ENCODE measurements at places on chromosomes 16 and 17. TPM values are rescaled to one million over a fixed set of nuclear protein-coding genes. Genes with fewer than 3 reads are reported as not detected.

NHERF2 gene
- 124 TPM for total RNA-seq

QPRT gene
- 34.9 TPM for total RNA-seq

INTS2 gene
- 10.3 TPM for total RNA-seq

HS3ST3B1 gene
- 3.6 TPM for total RNA-seq

C16orf96 gene
- total RNA-seq = 0.08 TPM

CA5A gene
- not detected for total RNA-seq

GINS2 gene
- total RNA-seq = 0.19 TPM

CRYBA1 gene
- not detected for total RNA-seq

TPSAB1 gene
- 3.0 TPM for total RNA-seq

PIK3R6 gene
- 0.94 TPM for total RNA-seq

SOCS7 gene
- 11.4 TPM for total RNA-seq

KRTAP17-1 gene
- not detected for total RNA-seq

ERN2 gene
- not detected for total RNA-seq

WNT9B gene
- total RNA-seq = 0.91 TPM

GINS3 gene
- 4.2 TPM for total RNA-seq

TBC1D3B gene
- 1.7 TPM for total RNA-seq

MEIOB gene
- not detected for total RNA-seq

OR1F1 gene
- not detected for total RNA-seq

ANKS4B gene
- total RNA-seq = not detected

NPIPB6 gene
- total RNA-seq = 0.72 TPM

CDRT4 gene
- total RNA-seq = not detected

TAC4 gene
- not detected for total RNA-seq

DNASE1L2 gene
- total RNA-seq = 0.34 TPM

CES3 gene
- 1.7 TPM for total RNA-seq

ENO3 gene
- total RNA-seq = 619 TPM

CRISPLD2 gene
- 10.6 TPM for total RNA-seq

CCL5 gene
- 11.8 TPM for total RNA-seq

DRG2 gene
- 18.5 TPM for total RNA-seq

NGFR gene
- 11.9 TPM for total RNA-seq

OTOA gene
- 0.16 TPM for total RNA-seq

C16orf74 gene
- total RNA-seq = 1.6 TPM

DLX3 gene
- total RNA-seq = not detected

KRTAP2-1 gene
- total RNA-seq = not detected

NECAB2 gene
- total RNA-seq = 0.88 TPM

ZNF200 gene
- 5.1 TPM for total RNA-seq

ARHGAP44 gene
- total RNA-seq = 7.0 TPM

SLC6A2 gene
- not detected for total RNA-seq

KRTAP4-1 gene
- not detected for total RNA-seq

TOM1L1 gene
- 19.7 TPM for total RNA-seq

DCXR gene
- total RNA-seq = 200 TPM

ALDH3A1 gene
- total RNA-seq = not detected

MYOCD gene
- 45.9 TPM for total RNA-seq

KRTAP16-1 gene
- not detected for total RNA-seq

MYH1 gene
- total RNA-seq = not detected

MT4 gene
- not detected for total RNA-seq

CSH2 gene
- not detected for total RNA-seq
